ENCODE measurements at places on chromosomes 5 and 9.

GRCh38 chr9:81671880-81672280, 17.5 kb downstream of the TLE1 start:
- DNase-seq: no peak

- DNase-seq: no peak
These were observed 54.9 kb upstream of the OSMR start for GRCh38 chr5:38790891-38791290.

GRCh38 chr9:106307670-106308069, 555.3 kb upstream of the ZNF462 start:
- no peak for DNase-seq

DNA sequence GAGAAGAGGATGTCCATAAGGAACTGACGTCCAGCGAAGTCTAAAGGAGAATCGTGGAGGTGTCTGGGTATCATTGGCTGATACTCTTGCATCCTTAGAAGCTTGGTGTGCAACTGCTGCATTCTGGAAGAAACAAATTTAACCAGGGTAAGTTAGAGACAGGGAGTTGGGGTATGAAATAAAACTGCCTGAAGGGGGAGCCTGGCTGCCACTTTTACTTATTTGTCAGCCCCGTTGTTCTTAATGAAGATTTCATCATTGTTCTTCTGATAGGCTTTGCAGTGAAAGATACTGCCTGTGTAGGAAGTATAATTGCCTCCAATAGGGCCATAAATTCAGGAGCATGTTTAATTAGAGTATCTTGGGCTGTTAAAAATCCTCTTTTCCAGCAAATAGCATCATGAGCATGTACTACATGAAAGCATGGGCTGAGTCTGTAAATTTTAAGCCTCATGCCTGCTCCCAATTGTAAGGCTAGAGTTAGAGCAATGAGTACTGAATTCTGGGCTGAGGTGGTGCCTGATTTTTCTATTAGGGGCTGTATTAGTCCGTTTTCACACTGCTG, 1264.5 kb upstream of the ACO1 start:
- DNase-seq: peak; percentile 56

DNA sequence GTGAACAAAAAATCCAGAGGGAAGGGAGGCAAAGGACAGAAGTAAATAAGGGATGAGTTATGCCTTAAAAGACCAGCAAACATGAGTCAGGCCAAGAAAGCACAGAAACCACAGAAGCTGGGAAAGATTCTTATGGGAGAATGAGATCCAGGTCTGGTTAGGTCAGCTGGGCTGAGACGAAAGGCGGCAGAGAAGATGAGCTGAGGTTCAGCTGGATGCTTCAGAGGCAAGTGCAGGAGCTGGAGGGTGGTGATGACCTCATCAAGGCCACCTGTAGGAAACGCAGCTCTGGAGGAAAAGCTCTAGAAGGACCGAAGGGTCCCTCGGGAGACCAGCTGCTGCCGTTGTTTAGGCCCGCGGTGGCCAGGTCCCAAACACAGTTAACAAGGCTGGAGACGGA, 152.0 kb downstream of the MYO10 start:
- DNase-seq: no peak

DNA sequence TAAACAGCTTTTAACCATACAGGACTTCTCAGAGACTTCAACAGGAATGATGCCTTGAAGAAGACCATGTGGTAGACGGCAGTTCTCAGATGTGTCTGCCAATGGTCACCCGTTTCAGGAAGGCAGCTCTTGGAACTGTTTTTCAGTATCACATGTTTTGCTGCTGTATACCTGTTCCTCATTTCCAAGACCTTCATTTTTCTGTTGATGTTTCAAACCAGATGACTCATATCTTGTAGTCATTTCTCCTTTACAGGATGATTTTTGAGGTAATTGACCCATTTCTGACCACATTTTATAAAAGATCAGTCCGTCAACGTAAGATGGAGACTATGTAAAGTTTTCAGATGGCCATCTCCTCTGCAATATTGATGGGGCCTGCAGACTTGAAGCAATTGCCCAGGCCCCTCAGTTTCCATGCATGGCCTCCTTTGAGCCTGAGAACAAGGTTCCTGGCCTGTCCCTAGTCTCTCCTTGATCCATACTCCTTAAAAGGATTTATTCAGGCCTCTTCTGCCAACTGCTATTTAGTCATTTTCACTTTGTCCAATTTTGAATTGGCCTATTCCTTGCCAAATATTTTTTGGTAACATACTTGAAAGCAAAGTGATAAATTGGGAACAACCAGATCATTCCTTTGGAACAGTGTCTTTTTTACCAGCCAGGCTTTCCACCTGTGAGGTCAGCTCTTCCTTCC, 128.6 kb downstream of the PDZD2 start:
- no peak for DNase-seq

- DNase-seq: peak; percentile 84
These were observed 207.1 kb downstream of the GABRG2 start for GRCh38 chr5:162274679-162275078.

DNA sequence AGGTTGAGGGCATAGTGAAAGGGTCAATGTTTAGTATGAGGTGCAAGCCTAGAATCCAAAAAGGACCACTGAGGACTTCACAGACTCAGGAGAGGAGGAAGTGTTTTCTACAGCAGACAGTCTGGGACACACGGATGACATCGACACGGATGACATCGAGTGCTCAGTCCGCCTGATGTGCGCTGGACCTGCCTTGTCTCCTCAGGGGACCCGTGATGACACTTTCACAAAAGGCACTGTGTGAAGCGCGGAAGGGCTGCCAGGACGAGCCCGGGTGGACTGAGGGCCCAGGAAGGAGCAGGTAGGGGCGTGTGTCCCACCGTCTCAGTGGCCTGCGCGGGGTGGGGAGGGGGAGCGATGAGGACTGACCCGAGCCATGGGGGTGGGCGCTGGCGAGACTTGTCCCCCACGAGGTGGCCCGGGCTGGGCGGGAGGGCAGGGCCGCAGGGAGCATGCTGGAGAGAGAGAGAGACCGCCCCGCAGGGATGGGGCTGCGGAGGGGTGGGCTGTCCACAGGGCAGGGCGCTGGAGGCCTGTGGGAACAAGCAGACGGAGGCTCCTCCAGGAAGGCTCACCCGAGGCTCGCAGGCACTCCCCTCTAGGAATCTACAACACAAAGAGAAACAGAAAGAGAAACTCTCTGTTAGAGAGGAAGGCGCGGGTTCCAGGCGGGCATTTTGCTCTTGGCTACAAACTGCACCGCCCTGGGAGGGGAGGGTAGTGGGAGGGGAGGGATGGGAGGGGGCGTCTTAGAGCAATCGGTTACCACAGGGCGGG, 54.9 kb downstream of the USP20 start:
- peak; percentile 94 for DNase-seq
